ENCODE measurements at places on chromosomes 3 and 15.

- no peak for DNase-seq
These were observed 51.9 kb downstream of the CCK start for GRCh38 chr3:42214064-42214463.

- DNase-seq = no peak
These were observed 525.0 kb downstream of the GABRG3 start for GRCh38 chr15:27495963-27496459.

- no peak for DNase-seq
These were observed 858 bp downstream of the NTRK3 start for GRCh38 chr15:88255484-88256278.

DNA sequence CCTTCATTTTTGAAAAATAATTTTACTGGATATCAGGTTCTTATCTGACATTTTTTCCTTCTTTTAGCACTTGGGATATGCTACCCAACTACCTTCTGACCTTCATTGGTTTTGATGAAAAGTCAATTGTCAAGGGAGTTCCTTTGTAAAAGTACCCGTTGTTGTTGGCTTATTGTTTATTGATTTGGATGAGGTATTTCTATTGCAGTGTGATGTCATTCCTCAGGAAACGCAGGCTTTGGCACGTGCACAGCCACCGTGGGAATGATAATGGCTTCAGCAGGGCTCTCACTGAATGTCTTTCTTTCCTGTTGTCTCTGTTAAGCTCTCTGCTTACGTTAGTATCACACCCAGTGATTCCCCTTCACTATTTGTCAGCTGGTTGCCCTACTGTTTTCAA, 944.6 kb downstream of the CADM2 start:
- no peak for DNase-seq

- no peak for DNase-seq
These were observed 322.3 kb downstream of the PLCL2 start for GRCh38 chr3:17207019-17207418.

- DNase-seq = no peak
These were observed 220.0 kb upstream of the ARHGEF26 start for GRCh38 chr3:153901152-153901551.

DNA sequence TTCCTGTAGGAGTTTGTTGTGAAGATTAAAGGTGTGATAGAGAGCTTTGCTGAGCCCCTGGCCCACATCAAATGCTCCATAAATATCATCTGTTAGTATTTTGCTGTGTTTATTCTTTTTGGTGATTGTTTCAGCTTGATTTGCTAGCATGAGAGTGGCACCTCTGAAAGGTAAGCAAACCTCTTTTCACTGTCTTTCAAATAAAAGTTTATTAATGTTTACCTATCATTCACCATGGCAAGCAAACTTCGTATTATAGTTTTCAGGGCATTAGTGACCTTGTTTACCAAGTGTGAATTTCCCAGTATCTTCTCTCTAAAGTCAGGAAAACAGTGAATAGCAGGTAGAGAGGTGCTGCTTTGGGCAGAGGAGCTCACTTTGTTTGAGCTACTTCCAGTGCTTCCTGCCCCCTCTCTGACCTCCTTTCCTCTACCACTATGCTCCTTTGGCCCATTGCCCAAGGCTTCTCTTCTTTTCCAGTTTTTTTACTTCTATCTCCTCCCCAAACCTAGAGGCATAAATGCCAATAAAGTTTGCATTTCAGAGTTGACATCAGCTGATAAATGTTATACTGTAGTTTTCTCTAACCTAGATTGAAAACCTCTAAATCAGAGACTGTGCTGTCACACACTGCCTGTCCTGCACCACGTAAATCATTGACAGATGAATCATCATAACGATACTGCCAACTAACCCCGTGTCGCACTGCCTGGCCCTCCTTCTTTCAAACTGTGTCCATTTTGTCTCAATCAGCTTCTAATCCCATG, 569.0 kb downstream of the TUSC7 start:
- DNase-seq = no peak

GRCh38 chr3:98372445-98372844, 18.0 kb upstream of the OR5K3 start:
- no peak for DNase-seq

- DNase-seq = no peak
These were observed 51.2 kb downstream of the FGF12 start for GRCh38 chr3:192675958-192676649.

- no peak for DNase-seq
These were observed 30.9 kb downstream of the SPSB4 start for GRCh38 chr3:141082064-141082463.

DNA sequence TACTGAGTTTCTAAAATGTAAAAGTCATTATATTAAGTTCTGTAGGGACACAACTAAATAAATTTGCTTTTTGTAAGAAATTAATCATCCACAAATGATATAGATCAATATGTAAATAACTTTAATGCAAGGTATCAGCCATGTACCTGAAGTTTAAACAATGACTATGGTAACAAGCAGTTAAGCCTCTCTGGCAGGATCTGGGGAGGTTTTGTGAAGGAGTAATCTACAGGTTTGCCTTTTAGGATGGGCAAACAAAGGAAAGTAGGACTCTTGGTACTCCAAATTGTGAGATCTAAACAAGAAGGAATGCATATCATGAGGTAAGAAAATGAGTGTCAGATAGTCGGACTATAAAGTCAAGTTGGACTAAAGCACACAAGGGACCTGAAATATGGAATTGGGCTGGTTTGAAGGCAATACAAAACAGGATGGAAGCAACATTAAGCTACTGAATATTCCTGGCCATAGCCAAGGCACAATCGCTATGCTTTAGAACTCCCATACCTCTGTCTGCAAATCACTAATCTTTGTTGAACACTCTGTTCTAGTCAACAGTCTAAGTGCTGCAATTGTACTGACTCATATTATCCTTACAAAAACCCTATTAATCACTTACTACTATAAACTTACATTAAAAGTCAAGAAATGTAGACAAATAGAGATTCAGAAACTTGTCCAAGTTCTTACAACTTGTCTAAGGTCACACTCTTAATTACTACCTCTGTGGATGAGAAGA, 412.8 kb downstream of the DIPK2A start:
- DNase-seq = no peak

GRCh38 chr15:78638658-78639314, 2.2 kb downstream of the CHRNB4 start:
- DNase-seq = peak; percentile 79

GRCh38 chr15:29669823-29670222, 152.4 kb downstream of the TJP1 start:
- DNase-seq = no peak
